ENCODE measurements at places on chromosomes 1 and 21.

DNA sequence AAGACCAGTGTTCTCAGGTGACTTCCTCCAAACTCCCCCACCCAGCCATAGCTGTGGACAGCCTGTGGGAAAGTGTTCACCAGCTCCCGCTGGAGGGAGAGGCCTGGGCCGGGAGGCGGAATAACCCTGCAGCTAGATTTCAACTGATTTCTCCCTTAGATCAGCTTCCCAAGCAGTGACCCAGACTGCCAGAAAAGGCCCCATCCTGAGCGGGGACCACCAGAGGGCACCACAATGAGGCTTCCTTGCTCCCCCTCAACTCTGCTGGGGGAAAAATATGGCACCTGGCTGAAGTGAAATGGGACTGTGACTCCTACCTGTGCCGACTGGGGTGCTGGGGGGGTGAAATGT is 50.8 kb downstream of the RHBG start:
- no peak for DNase-seq

- no peak for DNase-seq
These were observed 50.9 kb upstream of the NR5A2 start for GRCh38 chr1:199976496-199977144.

DNA sequence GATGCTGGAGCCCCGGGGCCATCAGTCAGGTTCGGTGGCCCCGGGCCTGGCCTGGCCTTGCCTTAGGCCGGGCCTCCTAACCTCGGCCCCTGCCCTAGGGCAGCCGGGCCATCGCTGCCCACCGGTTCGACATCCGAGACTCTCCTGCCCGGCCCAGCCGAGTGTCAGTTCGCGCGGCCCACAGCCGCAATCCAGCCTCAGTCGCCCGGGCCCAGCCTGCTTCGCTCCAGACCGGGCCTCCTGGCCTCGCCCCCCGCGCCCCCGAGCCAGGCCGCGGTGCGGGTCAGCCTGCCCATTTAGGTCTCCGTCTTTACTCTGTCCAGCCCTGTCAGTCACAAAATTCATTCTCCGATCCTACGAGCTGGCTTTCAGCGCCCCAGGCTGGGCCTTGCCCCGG is 777 bp downstream of the LRRC41 start:
- DNase-seq = no peak

- DNase-seq = no peak
These were observed 49.4 kb upstream of the COL18A1 start for GRCh38 chr21:45355573-45355972.

DNA sequence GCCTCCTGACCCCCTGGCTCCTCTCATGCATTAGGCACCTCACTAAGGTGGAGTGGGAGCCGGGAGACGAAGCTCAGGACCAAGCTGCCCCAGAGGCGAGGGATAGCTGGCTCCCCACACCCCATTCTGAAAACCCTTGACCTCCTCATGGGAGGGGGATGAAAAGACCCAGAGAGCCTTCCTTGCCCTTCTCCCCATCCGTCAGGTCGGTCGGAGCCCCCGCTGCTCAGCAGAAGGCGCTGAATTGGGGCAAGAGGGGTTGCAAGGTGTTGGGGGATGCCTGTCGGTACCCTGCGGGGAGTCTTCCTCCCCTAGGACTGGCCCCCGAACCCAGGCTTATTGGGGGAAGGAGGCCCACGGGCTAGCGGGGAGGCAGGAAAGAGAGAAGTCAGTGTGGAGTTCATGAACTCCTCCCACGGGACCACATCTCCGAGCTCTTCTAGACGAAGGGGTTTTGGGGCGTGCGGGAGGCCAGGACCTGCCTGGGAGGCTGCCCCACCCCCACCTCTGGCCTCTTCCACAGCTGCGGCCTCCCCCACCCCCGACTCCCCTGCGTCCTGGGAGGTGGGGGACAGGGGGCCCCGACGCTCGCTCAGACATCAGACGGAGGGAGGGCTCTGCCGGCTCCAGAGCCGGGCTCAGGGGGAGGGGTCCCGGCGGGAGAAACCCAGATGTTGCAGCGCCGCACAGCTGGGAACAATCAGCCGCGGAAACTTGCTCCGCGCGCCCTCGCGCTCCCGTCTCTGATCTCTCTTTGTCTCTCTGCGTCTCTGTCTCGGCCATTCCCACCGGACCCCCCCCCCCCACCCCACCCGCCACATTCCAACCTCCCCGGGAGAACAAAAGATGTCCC is 719 bp downstream of the MFAP2 start:
- no peak for DNase-seq

- DNase-seq = no peak
These were observed 30.0 kb downstream of the PRRC2C start for GRCh38 chr1:171515299-171515698.

- no peak for DNase-seq
These were observed 3.4 kb downstream of the DIRAS3 start for GRCh38 chr1:68046885-68047658.

- no peak for DNase-seq
These were observed at the start of gene GNG12 for GRCh38 chr1:67832737-67833601. Gene GNG12, minus strand, starts transcription at chr1:67833467. Its CDS starts 125,781 bp downstream, at chr1:67707686.

- no peak for DNase-seq
These were observed 943.6 kb downstream of the KCNT2 start for GRCh38 chr1:195664628-195665027.

- DNase-seq = no peak
These were observed 20.6 kb downstream of the TRAF5 start for GRCh38 chr1:211347077-211347844.

DNA sequence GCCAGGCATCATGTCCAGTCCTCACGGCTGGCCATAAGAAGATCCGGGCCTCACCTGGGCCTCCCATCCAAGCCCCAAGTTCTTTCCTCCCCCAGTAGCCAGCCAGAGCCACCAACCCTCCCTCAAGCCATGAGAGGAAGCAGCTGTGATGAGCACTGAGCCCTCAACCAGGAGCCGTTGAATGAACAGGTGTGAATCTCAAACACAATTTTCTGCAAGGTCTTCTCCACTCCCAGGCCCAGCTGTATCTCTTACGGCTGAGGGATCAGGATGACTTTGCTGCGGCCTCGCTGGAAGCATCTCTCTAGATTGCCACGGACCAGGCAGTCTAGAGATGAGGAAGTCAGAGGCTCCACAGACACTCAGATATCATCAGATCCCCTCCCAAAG is 9.8 kb upstream of the CLDN14 start:
- no peak for DNase-seq

GRCh38 chr1:13737398-13737797 is 37.4 kb downstream of the PRDM2 start:
- DNase-seq = no peak

GRCh38 chr1:30748699-30749401 is 8.7 kb downstream of the LAPTM5 start:
- DNase-seq = no peak

GRCh38 chr1:9328715-9329114 is 36.0 kb downstream of the SPSB1 start:
- no peak for DNase-seq

- no peak for DNase-seq
These were observed 12.6 kb downstream of the NPL start for GRCh38 chr1:182802006-182802803.

DNA sequence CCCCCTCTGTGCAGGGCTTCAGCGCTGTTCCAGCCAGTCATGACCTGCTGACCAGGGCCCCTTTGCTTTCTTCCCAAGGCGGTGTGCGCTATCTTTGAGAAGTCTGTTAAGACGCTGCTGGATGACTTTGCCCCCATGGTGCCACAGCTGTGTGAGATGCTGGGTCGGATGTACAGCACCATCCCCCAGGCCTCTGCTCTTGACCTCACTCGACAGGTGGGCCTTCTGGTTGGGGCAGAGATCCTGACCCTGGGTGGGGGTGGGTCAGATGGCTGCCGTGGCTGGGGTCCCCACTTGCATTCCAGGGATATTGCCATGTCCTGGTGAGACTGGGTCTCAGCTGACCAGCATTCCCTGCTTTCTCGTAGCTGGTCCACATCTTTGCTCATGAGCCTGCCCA is 9.0 kb upstream of the DPH2 start:
- DNase-seq = no peak

DNA sequence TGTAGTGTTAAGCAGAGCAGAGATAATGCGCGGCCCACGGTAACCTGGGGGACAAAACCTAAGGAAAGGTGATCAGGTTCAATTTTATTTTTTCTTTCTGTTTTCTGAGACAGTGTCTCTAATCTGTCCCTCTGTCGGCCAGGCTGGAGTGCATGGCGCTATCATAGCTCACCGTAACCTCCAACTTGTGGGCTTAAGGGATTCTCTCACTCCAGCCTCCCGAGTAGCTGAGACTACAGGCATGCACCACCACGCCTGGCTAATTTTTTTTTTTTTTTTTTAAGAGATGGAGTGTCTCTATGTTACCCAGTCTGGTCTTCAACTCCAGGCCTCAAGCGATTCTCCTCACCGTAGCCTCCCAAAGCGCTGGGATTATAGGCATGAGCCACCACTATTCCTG is 724 bp upstream of the ANKRD35 start:
- DNase-seq = no peak

GRCh38 chr21:26469789-26470188 is 103.3 kb downstream of the CYYR1 start:
- DNase-seq = no peak

DNA sequence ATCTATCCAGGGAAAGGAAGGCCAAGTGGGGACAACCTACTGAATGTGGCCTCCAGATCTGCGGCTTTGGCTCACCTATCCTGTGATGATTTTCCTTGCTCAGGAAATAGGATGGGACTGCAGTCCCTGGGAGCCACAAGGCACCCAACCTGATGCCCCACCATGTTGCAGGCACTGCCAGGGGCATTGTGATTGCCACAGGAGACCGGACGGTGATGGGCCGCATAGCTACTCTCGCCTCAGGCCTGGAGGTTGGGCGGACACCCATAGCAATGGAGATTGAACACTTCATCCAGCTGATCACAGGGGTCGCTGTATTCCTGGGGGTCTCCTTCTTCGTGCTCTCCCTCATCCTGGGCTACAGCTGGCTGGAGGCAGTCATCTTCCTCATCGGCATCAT is 11.8 kb downstream of the ATP1A2 start:
- no peak for DNase-seq

DNA sequence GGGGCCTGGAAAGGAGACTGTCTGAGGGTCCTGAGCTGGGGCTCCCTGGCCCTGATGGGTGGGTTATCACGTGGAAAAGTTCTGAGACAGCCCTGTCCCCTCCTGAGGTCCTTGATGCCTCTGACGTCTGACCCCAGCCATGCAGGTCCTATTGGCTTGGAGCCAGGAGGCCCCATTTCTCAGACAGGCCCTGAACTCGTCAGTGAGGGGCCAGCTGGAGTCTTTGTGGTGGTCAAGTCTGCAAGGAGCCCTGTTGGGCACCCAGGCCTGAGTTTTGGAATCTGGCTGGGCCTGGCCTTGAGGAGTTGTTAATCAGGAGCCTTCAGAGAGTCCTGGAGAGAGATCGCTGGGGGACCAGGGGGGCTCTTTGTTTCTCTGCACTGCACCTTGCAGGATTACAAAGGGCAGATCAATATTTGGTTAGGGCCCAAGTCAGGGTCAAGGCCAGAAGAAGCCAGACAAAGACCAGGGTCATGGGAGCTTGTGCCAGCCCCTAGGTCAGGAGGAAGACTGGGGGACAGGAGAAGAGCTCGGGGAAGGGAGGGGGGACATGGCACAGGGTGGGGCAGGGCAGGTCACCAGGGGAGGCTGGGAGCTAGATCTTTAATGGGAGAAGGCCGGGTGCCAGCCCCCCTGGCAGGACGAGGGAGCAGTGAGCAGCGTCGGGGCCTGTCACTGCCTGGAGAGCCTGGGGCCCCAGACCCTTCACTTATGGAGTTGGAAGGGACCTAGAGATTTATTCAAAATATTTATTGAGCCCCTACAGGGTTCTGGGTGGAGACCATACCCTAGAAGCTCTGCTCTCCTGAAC is 83.2 kb downstream of the PTPRU start:
- DNase-seq = no peak

- DNase-seq = no peak
These were observed 48.5 kb upstream of the ACOT11 start for GRCh38 chr1:54499360-54500106.

DNA sequence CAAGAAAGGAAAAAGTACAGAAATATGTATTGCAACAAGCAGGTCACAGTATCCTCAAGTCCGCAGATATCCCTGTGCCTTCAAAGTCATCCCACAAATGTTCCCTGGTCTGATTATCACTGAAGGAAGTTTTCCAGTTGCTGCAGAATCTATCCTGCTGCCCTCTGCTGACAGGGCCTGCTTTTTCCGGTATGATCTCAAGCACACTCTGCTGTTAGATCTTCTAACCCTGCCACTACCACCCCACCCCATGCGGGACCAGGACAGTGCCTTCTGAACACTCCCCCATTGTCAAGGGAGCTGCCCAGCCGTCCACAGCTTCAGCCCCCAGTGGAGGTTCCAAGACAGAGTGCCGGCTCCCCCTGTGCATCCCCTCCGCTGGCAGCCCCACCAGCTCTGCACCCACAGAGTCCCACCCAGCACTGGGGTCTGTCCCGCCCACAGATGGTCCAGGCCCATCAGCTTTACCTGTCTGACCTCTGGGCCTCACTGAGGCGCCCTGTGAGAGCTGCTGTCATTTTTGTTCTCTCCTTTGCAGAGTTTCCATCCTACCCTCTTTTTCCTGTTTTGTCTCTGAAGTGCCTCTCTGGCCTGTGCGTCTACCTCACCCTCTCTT is 27.9 kb downstream of the FAM163A start:
- DNase-seq = no peak

- DNase-seq = no peak
These were observed 12.6 kb downstream of the LAX1 start for GRCh38 chr1:203777596-203777995.

DNA sequence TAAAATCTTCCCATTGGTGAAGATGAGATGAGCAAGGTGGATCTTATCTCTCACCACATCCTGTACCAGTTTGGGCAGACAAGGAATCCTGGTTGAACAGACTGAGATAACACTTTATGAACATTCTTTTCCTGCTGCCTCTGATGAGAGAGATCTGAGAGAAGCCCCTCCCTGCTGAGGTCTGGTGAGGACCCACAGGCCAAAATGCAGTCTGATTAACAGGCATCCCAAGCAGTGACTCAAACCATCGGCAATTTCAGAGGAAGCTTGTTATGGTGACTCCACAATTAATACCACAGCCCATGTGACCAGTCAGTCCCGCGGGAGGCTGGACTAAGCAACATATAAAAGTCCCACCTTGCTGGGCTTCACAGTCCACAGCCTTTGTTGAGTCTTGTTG is at the start of gene PRR9:
TSS of gene PRR9 (plus strand) at position 373 of the 400 bp plus-strand sequence. CDS start 561 bp downstream, outside the sequence.
- DNase-seq = no peak

GRCh38 chr1:14571810-14572767 is 26.4 kb upstream of the KAZN start:
- DNase-seq = no peak

All from HFF-Myc (cell line).